ENCODE measurements at places on chromosomes 12 and 14.

DNA sequence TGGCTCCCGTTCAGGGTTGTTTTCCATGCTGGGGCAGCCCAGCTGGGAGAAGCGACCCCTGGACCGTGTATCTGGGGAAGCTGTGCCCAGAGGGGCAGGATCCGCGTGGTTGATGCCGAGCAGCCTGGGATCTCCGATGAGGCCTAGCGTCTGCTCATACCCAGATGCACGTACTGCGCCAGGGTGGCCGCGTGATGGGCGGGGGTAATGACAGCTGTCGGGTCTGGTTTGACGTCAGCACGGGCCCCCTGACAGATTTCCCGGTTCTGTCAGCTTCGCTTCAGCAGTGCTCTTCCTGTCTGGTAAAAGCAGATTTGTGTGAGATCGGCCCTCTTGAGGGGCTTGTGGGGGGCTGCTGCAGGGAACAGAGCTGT lies 147.3 kb downstream of the TSPAN9 start:
- no peak for DNase-seq

DNA sequence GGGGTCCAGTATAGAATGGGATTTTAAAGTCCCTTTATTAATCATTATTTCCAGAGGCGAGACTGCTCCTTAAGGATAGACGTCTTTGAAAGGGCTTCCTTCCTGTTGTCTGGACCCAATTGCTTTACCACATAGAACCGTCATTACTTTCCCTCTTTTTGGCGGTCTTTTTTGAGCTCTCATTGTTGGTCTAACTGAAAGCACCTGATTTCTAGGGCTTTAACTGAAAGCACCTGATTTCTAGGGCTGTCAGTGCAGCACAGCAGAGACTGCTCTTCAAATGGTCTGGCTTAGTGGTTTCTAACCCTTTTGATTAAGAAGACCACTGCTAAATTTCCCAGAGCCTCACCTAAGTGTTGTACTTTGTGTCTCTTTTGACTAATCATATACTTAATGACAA lies 95.8 kb downstream of the PRKCH start:
- DNase-seq, result no peak

DNA sequence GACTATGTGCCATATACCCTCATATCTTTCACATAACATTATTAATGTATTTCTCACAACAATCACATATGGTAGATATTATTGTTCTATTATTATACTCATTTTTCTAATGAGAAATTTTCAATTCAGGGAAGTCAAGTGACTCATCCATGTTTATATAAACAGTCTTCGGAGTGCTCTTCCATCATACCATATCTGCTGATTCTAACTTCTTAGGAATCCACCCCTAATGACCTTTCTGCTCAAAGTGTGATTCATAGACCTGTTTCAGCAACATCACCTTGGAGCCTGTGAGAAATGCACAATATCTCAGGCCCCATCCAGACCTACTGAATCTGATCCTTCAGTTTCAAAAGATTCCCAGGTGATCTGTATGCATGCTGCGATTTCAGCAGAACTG lies 39.8 kb upstream of the OVCH1 start:
- DNase-seq, result no peak

GRCh38 chr14:53285821-53286220 lies 132.7 kb upstream of the DDHD1 start:
- DNase-seq, result no peak

DNA sequence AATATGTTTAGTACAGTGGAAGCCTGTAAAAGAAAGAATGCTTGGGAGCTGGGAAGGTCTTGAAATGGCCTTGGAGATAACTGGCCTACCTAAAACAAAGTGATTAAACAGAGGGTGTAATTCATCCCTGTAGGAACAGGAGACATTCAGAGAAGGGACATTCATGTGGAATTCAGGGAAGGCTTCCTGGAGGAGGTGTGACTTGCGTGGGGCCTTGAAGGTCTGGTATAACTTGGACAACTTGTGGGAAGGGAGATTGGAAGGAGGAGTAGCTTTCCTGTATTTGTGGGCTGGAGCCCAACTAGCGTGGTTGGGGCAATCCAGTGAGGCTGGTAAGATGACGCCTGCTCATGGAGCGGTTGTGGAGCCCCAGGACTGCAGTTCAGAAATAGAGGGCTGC lies 156.4 kb downstream of the AACS start:
- no peak for DNase-seq

DNA sequence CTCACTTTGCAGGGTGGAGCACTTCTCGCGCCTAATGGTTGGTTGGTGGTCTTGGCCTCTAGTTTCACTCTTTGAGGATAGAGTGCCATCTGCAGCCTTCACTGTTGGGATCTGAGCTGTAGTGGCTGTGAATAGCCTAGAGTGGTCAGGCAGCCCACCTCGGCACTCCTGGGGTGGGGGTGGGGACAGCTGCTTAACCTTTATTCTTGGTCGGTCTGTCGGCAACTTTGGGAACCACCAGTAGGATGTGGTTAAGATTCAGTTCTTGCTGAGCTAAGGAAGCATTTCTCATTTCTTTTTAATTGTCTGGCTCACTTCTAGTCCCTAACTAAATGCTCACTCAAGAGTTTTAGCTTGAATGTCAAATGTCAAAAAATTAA lies 21.1 kb downstream of the TMBIM6 start:
- no peak for DNase-seq

GRCh38 chr14:32675433-32675832 lies 263.2 kb upstream of the NPAS3 start:
- DNase-seq, result no peak

DNA sequence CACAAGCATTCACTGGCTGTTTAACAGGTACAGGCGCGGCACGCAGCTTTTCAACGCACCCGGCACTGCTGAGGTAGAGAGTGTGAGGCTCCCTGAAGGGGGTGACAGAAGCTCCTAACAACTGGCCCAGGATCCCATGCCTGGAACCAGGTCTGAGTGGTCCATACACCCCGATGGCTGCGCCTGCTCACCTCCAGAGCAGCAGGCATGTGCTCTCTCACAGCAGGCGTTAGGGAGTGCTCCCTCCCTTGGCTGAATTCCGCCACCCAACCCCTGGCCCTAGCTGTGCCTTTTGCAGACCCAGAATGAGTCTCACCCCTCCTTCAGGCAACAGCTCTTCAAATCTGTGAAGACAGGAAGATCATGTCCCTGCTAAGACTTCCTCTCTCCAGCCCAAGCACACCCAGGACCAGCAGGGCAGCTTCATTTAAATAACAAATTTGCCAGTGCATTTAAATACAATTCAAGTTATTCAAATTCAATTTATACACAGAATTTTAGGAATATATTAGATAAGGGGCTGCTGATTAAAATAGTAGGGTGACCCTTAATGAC lies 86.0 kb downstream of the SETD3 start:
- no peak for DNase-seq

- DNase-seq, result no peak
Measured at GRCh38 chr14:97458661-97459579, 661.7 kb downstream of the VRK1 start.

- peak; percentile 76 for DNase-seq
Measured at GRCh38 chr14:35814371-35815005, 5.4 kb upstream of the RALGAPA1 start.

DNA sequence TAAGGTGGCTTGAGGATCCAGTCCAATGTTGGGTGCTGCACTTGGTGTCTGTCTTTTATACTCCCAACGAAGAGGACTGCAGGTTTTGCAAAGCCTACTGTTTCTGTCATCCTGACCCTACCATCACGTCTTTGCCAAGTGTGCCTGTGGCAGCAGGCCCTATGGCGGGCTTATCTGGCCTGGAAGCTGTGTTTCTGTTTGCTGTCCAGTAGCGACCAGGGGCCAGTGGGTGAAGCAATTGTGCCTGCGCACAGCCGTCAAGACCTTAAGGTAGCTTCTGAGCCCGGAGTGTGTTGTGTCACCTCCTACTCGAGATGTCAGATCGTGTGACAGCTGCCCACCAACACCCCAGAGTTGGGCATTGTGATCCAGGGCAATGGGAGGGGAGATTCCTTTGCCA lies 62.7 kb downstream of the DDX51 start:
- DNase-seq, result no peak

- DNase-seq, result peak; percentile 25
Measured at GRCh38 chr14:61720294-61720661, 25.0 kb downstream of the HIF1A start.

DNA sequence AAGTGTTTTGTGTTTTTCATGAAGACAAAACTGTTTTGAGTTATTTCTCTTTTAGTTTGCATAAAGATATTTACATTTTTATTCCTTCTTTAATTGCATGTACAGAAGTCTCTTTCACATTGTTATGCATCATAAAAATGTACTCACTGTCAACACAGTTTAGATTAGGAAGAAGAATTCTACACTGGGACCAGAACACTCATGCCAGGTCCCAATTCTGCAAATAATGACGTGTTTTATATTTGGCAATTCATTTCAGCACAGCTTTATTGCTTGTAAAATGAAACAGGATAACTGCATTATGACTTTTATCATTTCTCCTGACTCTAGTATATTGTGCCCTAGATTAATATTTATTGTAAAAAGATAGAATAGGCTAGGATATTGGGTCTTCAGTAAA lies 369.2 kb downstream of the NAV3 start:
- no peak for DNase-seq

DNA sequence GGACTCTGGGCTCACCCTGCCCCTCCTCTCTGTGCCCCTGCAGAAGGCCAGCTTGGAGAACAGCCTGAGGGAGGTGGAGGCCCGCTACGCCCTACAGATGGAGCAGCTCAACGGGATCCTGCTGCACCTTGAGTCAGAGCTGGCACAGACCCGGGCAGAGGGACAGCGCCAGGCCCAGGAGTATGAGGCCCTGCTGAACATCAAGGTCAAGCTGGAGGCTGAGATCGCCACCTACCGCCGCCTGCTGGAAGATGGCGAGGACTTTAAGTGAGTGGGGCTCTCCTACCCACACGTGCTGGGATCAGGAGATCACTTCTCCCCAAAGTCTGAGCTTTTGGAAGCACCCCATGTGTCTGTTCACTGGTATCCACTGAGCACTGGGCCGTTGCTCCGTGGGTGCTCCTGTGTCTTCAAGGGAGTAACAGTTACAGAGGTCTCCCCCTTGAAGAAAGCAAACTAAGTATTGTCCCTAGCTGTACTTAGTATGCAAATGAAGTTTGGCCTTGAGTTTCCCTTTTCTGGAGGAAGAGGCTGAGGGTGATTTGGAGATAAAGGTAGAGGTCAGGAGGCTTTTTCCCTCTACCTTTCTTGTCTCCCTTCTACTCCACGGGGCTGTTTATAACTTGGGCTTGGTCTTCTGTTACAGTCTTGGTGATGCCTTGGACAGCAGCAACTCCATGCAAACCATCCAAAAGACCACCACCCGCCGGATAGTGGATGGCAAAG lies 3.3 kb downstream of the KRT18 start:
- DNase-seq, result no peak

DNA sequence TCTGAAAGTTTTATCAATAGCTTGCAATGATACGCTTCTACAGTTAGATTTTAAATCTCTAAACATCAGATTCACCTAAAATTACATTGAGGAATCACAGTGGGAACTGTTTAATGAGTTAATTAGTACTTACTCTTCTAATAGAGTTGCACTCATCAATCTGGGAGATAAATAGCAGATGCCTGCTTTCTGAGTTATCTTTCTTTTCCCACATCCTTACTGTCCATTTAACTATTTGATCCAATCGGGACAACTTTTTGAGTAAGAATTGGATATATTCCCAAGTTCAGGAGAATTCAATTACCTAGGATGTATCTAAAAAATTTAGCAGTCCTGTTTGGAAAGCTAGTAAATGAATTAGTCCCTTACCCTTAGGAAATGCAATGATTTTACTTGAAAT lies 162.3 kb downstream of the KCNH5 start:
- no peak for DNase-seq

DNA sequence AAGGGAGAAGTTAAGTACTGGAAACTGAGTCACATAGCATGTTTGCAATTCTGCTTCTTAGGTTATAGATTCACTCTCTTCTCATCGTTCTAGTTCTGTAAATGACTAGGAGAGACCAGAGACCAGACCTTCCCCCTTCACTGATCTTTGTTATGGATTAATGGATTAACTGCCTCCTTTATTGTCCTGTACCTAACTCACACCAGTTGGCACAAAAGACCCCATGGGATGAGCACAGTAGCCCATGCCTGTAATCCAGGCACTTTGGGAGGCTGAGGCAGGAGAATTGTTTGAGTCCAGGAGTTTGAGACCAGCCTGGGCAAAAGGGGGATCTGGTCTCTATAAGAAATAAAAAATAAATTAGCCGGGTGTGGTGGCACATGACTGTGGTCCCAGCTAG lies 20.8 kb downstream of the BCAT1 start:
- no peak for DNase-seq

GRCh38 chr12:116385486-116386217 lies 108.2 kb upstream of the MED13L start:
- no peak for DNase-seq

DNA sequence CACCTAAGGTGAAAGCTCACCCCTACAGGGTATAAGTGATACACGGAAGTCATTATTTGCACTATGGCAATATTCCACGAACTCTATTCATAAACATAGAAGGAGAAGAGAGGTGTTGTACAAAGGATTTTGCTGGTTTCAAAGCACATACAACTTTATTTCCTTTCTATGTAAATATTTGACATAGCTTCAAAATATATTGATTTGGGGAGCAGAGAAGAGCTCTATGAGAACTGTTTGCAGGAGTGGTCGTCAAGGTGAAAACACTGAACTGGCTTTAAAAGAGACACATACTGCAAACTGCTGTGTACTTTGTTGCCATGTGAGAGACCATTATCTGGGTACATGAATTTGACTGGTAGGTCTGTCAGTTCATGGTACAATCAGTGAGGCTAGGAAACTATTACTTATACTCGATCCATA lies 16.7 kb downstream of the CNIH1 start:
- DNase-seq, result no peak

- no peak for DNase-seq
Measured at GRCh38 chr12:68602720-68603119, 8.0 kb upstream of the RAP1B start.

DNA sequence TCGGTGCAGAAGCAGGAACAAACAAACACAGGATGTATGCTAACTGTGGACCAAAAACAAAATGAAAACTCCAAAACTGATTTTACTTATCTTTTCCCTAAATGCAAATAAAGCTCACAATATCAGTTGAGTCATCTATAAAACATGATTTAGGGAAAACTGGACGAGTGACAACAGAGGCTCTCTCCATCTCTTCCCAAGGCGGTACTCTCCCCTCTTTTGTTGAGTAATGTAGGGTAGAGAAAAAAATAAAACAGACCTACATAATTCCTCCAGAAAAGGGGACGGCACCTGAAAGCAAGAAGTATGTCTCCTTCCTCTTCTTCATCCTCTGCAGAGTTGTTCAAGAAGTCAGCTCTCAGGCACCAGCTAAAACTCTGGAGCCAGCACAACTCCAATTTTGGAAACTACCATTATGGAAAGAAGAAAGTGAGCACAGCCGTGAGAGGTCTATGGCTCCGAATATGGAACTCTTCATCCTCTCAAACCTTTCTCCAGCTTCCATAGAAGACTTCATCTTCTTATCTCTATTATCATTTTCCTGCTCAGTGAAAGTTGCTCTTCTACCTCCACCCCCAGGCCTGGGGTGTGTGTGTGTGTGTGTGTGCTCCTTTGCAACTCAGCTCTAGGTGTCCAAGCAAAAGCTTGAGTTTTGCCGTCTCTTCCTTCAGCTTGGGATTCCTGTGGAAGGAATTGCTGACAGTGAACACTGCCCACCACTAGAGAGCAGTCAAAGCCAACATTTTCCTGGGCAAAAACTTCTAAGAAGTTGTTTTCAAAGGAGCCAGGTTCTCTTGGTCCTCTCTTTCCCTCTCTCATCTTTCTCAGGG lies 155.4 kb downstream of the DIO2 start:
- no peak for DNase-seq
